ENCODE measurements at places on chromosomes 11 and 22. TPM values are rescaled to one million over a fixed set of nuclear protein-coding genes. Genes with fewer than 3 reads are reported as not detected.

Gene VSIG2
- total RNA-seq, result not detected

Gene CLDN5
- total RNA-seq, result not detected

Gene GLYAT
- 0.60 TPM for total RNA-seq

Gene NNMT
- total RNA-seq, result 344 TPM

Gene C11orf21
- total RNA-seq, result 1.6 TPM

DNA sequence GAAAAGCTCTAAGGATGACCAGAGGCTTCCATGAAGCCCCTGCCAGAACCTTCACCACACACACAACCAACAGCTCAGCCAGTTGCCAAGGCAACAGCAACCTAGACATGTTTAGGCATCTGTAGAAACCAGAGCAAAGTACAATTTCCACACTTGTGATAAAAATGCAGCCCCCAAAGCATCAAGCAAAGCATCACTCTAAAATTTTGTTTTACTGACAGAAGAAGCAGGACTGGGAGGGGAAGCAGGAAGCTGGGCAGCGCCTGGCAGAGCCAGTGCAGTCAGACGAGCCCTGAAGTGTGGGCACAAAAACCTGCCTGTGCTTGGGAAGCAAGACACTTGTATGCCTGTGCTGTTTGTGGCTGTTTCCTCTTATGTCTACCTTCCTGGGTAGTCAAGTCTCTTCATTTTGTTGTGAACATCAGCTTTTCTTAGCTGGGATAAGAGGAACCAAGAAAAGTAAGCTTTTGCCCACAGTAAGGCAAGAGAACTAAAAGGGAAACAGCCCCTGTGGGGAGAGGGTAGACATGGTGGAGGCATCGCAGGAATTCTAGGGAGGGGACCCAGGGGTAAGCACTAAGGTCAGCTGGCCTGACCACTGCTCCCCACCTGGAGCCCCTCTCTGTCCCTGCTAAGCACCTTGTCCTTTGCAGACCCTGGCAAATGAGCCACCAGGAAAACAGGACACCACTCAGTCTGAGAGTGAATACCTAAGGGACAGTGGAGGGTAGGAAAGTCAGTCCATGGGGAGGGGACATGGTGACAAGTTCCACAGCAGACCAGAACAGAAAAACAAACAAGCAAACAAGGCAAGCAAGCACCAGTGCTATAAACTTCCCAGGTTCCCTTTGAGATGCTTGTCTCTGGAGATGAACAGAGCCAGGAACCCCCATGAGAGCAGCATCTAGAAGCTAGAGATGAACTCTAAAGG lies 13.4 kb downstream of the PACSIN2 start:
- DNase-seq, result peak; percentile 56

DNA sequence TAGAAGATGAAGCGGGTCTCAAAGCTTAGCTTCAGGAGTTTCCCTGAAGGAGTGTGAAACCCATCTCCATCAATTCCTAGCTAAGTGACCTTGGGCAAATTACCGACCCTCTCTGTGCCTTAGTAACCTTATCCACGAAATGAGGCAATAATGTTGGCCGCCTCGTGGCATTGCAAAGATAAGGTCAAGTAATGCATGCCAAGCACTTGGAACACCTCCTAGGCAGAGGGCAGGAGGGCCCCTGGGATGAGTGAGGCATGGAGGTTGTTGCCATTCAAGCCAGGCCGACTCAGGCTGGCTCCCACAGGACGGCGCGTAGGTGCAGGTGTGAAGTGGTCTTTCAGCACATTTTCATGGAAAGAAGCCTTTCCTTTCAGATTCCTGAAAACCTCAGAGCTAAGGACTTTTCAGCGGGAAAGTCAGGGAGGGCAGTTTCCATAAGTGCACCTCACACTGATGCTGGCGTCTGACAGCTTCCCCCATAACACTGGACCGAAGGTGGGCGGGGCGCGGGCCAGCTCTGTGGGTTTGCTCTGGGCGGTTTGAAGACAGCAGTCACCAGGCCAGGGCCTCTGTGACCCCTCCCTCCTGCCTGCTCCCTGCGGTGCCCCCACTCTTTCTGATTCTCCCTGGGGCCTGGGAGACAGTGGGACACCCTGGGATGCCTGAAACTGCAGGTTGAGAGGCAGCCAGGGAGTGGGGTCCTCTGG lies 25.2 kb downstream of the RPS6KA4 start:
- DNase-seq, result no peak

DNA sequence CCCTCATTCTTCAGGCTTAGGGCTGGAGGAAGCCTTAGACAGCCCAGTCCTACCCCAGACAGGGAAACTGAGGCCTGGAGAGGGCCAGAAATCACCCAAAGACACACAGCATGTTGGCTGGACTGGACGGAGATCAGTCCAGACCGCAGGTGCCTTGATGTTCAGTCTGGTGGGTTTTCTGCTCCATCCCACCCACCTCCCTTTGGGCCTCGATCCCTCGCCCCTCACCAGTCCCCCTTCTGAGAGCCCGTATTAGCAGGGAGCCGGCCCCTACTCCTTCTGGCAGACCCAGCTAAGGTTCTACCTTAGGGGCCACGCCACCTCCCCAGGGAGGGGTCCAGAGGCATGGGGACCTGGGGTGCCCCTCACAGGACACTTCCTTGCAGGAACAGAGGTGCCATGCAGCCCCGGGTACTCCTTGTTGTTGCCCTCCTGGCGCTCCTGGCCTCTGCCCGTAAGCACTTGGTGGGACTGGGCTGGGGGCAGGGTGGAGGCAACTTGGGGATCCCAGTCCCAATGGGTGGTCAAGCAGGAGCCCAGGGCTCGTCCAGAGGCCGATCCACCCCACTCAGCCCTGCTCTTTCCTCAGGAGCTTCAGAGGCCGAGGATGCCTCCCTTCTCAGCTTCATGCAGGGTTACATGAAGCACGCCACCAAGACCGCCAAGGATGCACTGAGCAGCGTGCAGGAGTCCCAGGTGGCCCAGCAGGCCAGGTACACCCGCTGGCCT lies 641 bp downstream of the APOC3 start:
- DNase-seq, result no peak

- DNase-seq, result no peak
Observed at GRCh38 chr11:29495676-29496075, 521.2 kb downstream of the KCNA4 start.

DNA sequence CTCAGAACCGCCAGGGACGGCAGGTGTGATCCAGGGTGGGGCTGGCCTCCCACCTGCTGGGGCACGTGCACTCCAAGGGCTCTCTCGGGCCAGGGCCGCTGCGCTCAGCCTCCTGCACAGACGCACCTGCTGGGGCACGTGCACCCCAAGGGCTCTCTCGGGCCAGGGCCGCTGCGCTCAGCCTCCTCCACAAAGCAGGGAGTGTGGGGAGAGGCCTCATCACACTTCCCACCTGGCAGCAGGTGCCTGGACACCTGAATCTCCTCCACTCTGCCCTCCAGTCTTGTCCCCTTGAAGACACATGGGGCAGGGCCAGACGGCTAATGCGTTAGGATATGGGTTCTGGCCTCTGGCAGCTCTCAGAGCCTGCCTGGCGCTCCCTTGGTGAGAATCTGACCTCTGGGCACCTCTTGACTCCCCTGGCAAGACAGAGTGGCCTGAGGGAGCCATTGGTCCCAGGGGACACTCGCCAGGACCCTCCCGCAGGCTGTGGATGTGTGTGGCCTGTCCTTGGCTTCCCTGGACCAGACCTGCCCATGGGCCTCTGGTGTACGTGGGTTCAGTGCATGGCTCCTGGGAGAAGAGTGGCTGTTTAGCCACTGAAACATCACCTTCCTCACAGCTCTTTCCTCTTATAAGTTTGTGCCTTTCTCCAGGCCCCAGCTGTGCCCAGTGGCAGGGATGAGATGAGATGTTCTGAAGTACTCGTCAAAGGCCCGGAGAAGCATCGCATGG lies 73.5 kb downstream of the BRD1 start:
- DNase-seq, result no peak

GRCh38 chr22:48804811-48805301 lies 1022.8 kb downstream of the BRD1 start:
- no peak for DNase-seq

DNA sequence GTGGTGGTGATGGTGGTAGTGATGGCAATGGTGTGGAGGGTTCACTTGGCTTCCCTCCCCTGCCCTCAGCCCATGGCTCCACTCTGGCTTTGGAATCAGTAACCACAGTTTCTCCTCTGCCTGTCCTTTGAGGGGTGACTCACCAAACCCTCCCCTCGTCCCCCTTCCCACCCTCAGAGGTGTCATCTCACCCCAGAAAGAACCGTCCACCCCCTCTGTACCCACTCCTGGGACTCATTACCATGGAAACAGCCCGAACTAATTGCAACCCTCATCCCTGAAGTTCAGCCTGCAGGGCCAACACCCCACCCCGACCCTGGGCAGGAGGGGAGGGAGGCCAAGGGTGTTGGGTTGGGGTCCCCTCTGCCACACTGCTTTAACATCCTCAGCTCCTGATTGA lies 26.6 kb downstream of the PHLDB1 start:
- peak; percentile 15 for DNase-seq

DNA sequence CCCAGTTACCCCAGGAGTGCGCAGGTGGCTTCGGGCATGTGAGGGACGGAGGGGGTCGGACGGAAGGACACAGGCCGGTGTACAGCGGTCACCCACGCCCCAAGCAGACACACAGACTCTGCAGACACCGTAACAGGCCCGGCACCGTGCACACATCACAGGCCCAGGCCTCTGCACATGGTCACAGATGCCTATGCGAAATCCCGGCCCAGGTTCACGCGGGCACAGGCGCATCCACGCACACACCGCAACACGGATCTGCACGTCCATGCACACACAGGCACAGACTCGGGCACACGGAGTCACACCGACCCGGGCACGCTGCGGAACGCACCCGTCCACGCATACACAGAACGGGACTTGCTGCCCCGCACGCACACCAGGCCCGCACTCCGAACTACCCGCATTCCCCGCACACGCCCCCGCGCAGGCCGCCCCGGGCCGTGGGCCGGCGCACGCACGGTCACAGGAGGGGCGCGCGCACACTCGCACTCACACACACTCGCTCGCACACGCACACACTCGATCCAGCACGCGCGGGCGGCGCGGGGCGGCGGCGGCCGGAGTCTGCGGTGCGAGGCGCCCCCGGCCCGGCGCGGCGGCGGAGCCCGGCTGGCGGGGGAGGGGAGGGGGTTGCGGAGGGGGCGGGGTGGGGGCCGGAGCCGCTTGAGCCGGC lies at the start of gene MGAT3:
MGAT3 (plus strand) TSS at position 491 of the 676 bp plus-strand sequence. CDS start 30,336 bp downstream, outside the sequence.
- no peak for DNase-seq

DNA sequence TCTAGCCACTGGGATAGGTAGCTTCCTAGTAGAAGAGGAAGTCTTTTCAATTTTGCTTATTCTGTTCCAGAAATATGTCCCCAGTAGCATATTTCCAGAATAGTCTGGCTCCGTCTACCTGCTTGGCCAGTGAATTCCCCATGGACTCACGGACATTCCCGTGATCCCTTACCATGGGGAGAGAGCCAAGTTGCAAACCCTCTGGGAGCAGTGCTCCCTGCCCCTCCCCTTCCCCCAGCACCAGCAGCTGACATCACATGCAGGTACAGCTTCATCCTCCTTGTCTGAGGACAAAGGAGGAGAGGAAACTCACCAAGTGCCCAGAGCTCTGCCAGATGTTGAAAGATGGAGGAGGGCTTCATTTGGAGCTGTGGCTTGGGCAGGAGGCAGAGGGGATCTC lies 61.2 kb downstream of the GRAMD1B start:
- no peak for DNase-seq

GRCh38 chr11:88355887-88356286 lies 18.4 kb upstream of the CTSC start:
- DNase-seq, result no peak
